ENCODE measurements at places on chromosomes 12 and 14.

- no peak for DNase-seq
Measured at GRCh38 chr12:77153706-77154105, 88.3 kb upstream of the E2F7 start.

DNA sequence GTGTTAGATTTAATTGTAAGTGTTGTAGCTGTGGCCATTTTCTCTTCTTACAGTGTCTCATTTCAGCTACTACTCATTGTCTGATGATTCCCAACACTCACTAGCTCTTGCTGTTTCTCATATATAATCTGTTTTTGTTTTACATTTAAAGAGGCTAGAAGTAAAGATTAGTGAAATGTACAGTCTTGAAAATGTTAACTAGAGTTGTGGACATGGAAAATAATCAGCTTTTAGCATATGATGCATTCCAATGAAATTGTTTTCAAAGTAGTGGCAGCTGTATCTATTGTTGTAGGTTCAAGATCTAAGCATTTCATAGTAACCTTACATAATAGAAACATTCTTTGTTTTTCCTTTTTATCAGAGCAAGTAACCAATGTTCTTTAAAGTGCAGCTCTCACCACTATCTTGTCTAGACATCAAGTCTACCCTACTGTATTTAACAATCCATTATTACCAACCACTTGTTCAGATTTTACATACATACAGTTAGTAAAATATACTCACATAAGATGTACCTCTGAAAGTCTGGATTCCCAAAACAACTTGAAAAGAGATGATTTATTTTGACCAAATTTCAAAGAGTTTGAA, 76.9 kb downstream of the PPHLN1 start:
- no peak for DNase-seq

GRCh38 chr14:29858299-29858698, 69.3 kb downstream of the PRKD1 start:
- no peak for DNase-seq

DNA sequence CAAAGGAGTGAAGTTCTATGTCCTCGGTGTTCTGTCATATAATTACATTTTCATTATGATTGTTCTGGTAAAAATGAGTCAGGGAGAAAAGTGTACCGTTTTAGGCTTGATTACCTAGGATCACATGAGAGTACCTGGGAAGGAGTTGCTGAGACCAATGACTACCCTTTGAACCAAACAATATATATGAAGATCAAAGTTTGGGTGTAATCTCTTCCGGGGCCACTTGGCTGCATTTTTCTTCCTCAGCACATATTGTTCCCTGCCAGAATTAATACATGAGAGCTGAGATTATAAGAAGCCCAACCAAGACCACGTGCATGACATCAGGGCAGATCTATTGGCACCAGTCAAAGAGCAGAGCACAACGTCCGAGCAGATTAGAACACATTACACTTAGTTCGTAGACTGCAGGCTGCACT, 41.1 kb upstream of the DHRS7 start:
- DNase-seq = no peak

GRCh38 chr12:93016752-93017350, 87.8 kb upstream of the EEA1 start:
- DNase-seq = no peak
